ENCODE measurements at places on chromosomes 6 and 20.

DNA sequence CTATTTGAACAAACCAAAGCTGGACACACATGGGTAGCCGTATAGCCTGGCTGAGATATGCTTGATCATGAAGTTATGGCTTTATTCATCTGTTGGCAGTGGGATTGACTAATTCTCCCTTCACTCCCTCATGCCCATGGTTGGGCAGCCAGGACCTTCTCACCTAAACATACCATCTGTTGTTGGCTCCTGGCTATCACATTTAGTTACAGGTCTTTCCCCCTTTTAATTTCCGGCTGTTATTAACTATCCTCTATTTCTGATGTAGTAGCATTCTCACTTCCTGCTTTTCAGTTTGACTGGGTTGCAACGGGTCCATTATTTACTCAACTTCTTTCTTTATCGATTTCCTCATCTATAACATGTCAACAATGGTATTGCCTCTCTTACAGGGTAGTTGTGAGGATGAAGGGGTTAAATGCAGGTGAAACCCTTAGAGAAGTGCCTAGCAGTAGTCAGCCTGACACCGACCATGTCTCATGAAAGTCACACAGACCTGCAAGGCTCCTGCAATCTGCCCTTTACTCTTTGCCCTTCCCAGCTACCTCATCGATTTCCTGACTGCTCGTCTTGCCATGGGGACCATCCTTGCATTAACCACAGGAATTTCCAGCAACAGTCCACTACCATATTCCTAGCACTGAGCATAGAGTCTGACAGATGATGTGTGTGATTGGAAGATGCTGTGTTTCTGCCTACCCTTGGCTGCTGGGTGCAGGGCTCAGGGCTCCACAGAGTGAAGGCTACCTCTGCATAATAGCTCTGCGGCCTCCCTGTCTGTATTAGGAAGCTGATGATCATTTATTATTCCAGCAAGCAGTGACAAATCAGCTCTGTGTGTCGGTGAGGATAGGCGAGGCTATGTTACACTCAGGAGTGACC is 42.2 kb downstream of the PPP1R14C start:
- DNase-seq = no peak

DNA sequence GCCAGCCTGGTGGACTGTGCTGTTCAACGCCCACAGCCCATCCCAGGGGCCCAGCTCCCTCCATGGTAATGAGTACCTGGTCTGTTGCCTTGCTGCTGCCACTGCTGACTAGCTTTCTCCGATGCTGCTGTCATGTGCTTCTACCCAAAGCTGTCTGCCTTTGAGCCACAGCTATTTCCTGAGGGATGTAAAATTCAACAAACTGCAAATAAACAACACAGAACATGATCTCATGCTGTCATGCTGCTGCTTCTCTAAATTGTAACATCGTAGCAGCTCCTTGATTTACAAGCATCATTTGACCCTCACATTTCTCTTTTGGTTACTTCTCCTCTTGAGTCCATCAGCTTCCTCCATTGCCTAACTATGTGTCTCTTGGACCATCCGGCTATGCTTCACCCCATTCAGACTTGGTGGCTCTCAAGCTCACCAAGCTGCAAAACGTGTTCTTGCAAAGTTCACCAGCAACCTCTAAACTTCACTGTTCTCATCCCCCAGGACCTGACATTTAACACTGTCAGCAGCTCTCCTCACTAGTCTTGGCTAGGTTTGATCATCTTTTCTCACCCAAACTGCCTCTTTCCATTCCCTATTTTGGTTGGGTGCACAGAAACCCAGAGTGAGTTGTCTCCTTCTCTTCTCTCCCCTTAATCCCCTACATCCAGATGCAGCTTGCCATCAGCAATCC is 54.6 kb downstream of the FYN start:
- DNase-seq = no peak

- DNase-seq = no peak
These were observed 130.4 kb upstream of the AKAP12 start for GRCh38 chr6:151109361-151109760.

GRCh38 chr20:11497545-11497944 is 420.1 kb upstream of the BTBD3 start:
- no peak for DNase-seq

DNA sequence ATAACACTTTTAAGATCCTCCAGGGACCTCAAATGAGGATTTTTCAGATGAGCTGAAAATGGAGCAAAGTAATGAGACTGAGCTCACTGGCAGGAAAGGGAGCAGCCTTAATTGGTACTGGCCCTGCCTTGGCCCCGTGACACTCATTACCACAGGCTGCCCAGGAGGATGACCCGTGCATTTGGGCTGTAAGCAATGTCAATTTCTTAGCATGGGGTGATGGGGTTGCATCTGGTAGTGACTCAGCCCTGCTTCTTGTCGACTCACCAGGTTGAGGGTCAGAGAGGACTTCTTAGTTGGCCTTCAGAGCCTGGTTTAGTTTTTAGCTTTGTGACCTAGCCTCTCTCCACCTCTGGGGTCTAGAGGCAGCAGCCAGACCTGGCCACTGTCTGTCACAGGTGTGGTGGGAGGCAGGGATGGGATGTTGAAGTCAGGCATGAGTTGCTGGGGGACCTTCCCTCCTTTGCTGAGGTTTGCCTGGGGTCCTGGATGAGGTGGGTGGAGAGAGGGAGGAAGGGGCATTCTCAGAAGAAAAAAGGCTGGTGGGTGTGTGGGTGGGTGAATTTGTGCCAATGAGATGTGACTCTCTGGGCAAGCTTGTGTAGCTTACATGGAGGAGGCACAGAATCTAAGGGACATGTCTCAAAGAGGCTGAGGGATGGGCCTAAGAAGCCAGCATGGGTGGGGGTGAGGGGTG is 25.9 kb upstream of the EPB41L1 start:
- DNase-seq = no peak

DNA sequence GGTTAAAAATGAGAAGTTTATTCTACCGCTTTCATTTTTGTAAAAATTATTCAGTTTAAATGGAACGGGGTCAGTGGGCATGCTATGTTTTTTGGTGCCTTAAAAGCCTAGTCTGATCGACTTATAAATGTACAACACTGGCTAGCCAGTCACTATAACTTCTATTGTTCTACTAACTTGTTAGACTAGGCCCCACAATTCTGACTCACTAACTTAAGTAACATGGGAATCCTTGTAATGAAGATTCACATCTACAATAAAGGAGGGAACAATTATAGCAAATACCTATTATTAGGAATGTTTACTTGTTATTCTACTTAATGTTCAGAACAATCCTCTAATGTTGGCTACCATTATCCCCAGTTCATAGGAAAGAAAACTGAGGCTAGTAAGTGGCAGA is 28.5 kb downstream of the REPS1 start:
- no peak for DNase-seq

- DNase-seq = no peak
These were observed 75.2 kb upstream of the ARHGAP18 start for GRCh38 chr6:129785047-129785755.

GRCh38 chr20:33313686-33314314 is 30.8 kb downstream of the BPIFB1 start:
- no peak for DNase-seq

DNA sequence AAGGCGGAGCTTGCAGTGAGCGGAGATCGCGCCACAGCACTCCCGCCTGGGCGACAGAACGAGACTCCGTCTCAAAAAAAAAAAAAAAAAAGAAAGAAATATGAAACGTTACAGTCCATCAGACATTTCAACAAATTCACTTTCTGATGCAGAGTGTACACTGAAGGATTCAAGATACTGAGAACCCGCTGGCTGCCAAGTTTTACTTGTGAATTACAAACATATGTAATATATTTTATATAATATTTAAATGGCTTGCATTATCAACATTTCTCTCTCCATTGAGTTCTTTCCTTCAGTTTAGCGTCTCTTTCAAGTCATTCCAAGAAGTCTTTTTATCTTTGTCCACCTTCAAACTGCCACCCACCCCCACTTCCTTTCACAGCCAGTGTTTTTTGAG is 240.9 kb upstream of the RNF217 start:
- no peak for DNase-seq

DNA sequence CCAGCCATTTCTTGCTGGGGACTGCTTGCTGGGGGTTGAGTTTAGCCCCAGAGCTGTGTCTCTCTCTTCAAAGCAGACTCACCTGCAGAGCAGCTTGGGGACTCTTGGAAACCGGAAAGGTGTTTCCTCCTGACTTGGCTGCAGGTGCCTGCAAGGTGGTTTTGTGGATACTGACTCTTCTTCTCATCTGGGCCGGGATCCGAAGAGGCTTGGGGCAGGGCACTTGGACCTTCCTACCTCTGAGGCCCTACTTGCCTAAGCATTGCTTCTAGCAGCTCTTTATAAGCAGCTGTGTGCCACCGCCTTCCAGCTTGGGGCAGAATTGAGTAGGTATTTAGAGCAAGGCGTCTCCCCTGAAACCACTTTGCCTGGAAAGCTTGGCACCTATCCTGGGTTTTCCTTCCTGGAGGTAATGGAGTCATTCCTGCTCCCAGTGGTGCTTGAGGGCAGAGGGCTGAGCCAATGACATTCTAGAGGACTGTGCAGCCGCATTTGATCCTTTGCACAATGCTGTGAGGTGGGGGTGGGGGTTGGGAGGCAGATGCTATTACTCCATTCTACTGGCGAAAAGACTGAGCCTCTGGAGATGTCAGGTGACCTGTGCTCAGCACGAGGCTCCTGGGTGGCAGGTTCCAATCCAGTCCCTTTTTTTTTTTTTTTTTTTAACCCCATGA is 3.4 kb upstream of the CTSZ start:
- DNase-seq = no peak

- DNase-seq = no peak
These were observed 43.6 kb upstream of the FUCA2 start for GRCh38 chr6:143555071-143555492.

- no peak for DNase-seq
These were observed 12.4 kb downstream of the IFT52 start for GRCh38 chr20:43603124-43603523.

- DNase-seq = no peak
These were observed 41.7 kb downstream of the ALDH5A1 start for GRCh38 chr6:24536466-24536865.

DNA sequence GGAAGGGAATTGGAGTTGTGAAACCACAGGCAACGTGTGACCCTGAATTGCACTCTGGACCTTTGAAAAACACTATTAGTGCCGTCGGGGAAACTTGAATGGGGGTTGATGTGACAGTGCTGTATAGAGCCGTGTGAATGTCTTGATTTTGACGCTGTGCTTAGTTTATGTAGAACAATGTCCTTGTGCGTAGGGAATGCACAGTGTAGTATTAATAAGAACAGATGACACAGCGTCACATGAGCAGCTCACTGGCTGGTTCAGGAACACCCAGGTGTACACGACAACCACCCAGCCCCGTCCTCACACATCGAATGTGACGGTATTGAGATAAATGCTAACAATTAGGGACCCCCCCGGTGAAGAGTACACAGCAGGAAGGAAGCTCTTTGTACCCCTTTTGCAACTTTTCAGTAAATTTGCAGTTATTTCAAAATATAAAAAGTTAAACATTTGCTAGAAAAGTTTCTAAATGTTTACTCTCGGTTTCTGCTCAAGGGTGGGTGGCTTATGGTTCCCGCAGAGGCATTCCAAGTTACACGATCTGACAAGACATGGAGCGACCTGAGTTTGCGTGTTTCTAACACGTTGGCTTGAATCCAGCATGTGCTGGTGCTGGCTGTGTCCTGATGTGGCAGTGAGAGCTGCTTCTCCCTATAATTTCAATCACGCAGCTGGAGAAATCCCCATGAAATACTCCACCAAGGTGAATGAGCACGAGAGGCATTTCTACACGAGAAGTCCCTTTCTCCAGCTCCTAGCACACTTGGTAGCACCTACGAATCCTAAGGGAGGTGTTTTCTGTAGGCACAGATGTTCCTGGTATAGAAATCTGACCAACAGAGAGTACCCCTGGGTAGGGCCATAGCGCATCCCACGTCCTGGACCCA is 208.0 kb upstream of the EXOC2 start:
- DNase-seq = no peak

- DNase-seq = no peak
These were observed 19.8 kb downstream of the ABCF1 start for GRCh38 chr6:30591008-30591407.

DNA sequence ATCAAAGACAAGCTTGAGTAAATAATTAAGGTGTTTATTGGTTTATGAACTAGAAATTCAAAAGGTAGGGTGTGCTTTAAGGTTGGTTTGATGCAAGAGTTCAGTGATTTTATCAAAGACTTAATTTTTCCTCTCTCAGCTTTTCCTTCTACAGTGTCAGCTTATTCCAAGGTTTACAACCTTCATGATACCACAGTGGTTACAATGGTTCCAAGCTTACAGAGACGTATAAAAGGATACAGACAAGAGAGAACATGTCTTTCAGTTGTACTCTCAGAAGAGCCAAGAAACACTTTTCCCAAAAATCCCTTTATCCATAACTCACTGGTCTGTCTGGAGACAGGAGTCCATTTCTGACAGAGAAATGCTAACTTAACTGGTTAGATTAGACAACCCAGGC is 93.5 kb upstream of the LOC128125822 start:
- DNase-seq = no peak

- no peak for DNase-seq
These were observed 142.9 kb downstream of the MTHFD1L start for GRCh38 chr6:151008425-151008824.

DNA sequence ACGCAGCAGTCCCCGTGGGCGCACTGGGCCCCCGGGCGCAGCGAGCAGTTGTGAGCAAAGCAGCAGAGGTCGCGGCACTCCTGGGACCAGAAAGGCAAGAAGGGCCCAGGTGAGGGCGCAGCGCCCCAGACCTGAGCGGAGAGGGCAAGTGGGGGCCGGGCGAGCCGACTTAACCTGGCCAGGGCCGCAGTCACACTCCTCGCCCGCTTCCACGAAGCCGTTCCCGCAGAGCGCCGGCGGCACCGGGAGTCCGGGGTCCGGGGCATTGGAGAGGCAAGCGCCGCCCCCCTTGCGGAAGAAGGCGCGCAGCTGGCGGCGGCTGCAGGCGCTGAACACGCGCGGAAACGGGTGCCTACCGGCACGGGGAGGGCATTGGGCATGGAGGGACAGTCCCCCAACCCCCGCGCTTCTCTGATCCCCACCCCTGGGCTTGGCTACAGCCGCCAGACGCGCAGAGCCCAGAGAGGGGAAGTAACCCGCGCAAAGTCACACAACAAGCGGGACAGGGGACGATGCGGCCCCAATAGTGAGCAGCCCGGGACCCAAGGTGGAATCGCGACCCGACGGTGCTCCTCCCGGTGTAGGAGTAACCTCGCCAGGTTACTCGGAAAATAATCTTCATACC is 9.2 kb downstream of the ADAM33 start:
- no peak for DNase-seq

DNA sequence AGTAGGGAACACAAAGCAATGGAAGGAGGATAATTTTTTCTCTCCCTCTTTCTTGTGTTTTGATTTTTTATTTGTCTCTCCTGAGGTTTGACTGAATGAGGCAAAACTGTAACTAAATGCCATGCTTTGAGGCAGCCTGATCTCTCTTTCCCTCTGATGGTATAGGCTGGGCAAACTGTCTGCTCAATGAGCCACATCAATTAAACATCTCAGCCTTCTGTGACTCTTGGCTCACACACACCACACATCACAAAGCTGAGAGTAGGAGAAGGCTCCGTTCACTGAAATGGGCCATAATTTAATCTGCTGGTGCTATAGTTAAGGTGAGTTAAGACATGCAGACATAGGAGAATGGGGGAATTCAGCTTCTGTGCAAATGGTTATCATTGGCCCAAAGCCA is 28.1 kb upstream of the SCGN start:
- no peak for DNase-seq

- no peak for DNase-seq
These were observed 76.9 kb downstream of the SMOC2 start for GRCh38 chr6:168517742-168518347.

- no peak for DNase-seq
These were observed 352.9 kb downstream of the ESR1 start for GRCh38 chr6:152160346-152160745.

- no peak for DNase-seq
These were observed 43.1 kb upstream of the RNF182 start for GRCh38 chr6:13881621-13882165.
